ENCODE measurements at places on chromosomes 2 and 18.

DNA sequence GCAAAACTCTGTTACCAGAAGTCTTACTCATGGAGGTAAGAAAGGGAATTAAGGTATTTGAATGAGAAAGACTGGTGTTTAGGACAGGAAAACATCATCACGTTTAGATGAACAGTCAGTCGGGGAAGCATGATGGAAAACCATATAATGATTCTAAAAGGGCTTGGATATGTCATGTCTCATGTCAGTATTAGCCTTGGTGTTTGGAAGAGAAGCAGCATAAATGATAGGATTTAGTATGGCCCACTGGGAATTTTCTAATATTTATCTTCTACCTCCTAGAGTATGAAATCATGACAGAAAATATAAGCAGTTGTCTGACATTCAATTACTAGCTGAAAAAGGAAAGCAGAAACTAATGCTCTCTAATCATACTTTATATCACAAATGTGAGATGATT is 1643.6 kb upstream of the CELF4 start:
- DNase-seq = no peak

DNA sequence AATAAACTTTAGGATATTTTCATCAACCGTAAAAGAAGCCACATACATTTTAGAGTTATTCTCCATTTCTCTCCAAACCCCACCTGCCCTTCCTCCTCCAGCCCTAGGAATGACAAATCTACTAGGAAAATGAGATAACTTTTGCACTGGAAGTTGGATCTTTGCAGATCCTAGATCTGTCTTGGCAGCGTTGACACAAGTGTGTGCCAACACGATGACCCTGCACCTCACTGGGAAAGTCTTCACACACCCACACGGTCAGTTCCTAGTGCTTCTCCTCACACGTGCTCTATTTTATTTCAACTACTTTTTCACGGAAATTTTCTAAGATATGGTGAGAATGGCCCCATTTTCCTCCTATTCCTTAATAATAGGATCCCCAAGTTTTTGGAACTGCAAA is 14.1 kb upstream of the HPCAL1 start:
- DNase-seq = no peak

DNA sequence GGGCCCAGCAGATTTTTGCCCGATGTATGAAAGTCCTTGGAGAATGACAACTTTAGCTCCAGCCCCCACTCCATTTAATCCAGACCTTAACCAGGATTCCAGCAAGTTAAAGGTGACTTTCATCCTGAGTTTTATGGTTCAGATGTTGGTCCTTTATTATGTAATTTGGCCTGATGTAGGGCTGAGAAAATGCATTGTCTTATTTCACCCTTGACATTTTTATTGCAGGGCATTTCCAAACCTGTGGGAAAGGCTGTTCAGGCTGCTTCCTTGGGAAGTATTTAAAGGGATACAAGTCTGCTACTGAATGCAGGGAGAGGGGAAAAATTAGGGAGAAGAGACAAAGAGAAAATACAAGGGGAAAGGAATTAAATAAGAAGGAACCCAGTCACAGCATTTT is 48.8 kb downstream of the ASB1 start:
- no peak for DNase-seq

- DNase-seq = no peak
Measured at GRCh38 chr2:62309465-62310091, 113.7 kb downstream of the B3GNT2 start.

GRCh38 chr2:68103030-68103708 is 40.4 kb upstream of the C1D start:
- DNase-seq = no peak

GRCh38 chr2:171227066-171227782 is 66.5 kb upstream of the TLK1 start:
- no peak for DNase-seq

GRCh38 chr18:49709347-49709690 is 104.0 kb downstream of the ACAA2 start:
- DNase-seq = no peak

DNA sequence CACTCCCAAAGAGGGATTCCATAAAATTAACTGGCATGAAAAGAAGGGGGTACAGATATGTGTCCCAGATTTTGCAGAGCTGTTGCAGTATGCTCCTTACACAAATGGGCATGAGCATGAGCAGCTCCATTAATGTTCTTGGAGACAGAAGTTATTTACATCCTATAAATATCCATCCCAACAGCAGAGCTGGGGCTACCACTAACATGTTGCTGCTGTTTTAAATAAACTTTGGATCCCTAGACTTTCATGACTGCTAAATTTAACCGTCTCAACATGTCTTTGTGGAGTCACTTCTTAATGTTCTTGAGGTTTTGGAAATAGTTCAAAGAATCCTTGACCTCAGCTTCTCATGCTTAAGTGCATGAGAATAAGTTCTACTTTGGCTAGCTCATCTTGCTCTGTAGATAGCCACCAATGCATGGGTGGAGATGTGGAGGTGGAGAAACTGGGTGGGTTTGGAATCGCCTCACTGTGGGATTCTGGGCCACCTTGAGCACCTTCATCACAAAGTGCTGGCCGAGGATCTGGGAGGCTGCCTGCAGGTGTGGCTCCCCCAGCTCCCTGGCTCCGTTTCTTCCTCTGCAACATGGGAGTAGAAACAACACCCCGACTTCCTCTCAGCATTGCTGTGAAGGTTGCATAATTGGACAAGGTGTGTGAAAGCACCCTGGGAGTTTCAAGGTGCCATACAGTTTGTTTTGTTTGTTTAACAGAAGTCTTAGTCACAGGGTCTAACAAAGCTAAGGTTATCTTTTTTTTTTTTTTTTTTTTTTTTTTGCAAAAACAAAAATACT is 307.2 kb downstream of the MYCN start:
- DNase-seq = no peak

- no peak for DNase-seq
Measured at GRCh38 chr2:19674051-19675002, 227.5 kb downstream of the TTC32 start.

GRCh38 chr2:84931384-84931821 is 25.9 kb downstream of the TMSB10 start:
- DNase-seq = no peak

DNA sequence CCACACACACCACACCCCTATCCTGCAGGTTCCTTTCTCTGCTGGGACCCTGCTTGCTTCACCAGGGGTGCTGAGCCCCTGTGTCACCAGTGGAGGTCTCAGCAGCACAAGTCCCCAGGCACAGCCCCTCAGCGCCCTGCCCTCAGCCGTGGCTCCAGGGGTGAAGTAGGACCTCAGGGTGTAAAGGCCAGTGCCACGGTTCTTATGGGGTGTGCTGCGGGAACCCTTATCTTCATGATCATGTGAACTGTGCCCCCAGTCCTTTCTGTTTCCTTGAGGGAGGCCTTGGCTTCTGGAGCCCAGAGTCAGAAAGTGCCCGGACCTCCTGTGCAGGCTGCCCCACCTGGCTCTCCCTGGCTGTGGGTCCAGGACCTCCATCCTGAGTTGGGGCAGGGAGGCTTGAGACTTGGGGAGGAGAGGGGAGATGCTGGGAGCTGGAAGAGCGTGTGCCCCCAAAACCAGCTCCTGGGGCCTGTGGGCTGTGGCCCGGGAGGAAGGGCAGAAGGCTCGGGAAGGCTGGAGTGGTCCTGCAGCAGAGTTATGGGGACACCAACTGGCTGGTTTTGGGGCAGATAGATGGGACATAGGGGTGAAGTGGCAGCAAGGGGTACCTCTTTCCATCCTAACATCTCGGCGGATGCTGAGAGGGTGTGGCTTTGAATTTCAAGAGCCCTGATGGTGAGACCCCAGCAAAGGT is 20.2 kb upstream of the KLF11 start:
- DNase-seq = no peak

DNA sequence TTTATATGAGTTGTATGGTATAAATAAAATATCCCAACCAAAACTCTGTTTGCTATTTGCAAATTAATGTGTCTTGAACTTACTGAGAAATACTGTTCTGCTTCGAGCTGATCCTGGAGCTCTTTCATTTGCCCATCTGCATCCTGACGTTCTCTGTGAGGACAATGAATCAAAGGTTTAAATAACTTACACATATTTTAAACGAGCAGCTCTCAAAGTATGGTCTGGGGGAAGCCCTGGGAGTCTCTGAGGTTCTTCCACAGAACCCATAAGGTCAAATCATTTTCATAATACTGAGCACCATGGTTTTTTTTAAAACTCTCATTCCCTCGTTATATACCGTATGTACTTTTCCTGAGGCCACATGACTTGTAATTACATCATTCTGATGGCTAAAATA is 46.7 kb downstream of the SLC66A3 start:
- DNase-seq = no peak

DNA sequence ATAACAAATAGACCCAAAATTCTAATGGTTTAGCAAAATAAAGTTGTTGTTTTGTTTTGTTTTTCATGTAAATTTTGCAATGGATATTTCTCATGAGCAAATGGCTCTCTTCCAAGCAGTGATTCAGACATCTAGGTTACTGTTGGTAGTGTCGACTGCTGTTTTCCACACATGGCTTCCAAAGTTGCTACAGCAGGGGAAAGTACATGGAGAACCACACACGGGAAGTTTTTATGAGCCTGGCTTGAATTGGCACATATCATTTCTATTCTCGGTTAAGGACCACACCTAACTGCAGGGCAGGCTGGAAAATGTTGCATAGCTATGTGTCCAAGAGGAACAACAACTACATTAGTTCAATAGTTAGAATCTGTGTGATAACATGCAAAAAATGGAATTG is 262.1 kb downstream of the GALNT13 start:
- DNase-seq = no peak

- no peak for DNase-seq
Measured at GRCh38 chr18:22275706-22276333, 106.4 kb downstream of the GATA6 start.

- no peak for DNase-seq
Measured at GRCh38 chr2:40202798-40203400, 249.0 kb downstream of the SLC8A1 start.

DNA sequence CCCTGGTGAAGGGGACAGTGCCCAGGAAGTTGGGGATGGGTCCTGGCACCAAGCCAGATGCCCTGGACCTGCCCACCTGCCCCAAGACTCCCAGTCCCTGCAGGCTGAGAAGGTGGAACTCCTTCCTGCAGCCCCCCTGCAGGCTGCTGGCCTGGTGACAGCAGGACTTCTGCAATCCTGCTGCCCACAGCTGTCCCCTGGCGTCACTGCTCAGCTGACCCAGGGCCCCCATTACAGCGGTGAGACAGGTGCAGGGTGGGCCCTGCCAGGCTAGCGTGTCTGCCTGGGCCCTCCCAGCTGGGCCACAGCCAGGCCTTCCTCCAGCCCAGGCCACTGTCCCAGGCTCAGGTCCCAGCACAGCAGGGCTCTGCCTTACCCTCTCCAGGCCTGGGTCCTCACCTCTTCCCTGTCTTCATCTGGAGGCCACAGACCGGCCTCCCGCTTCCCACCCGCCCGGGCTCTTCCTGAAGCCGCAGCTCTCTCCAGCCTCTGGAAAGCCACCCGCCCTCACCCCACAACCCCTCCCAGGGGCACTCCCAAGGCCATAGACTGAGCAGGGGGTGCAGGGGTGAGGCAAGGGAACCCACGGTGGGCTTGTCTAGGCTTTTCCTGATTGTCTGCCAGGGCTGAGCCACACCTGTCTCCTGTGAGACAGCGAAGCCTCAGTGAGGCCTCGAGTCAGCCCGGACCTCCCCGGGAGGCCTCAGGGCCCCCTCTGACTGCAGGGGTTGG is 8.8 kb upstream of the ERFE start:
- DNase-seq = no peak

DNA sequence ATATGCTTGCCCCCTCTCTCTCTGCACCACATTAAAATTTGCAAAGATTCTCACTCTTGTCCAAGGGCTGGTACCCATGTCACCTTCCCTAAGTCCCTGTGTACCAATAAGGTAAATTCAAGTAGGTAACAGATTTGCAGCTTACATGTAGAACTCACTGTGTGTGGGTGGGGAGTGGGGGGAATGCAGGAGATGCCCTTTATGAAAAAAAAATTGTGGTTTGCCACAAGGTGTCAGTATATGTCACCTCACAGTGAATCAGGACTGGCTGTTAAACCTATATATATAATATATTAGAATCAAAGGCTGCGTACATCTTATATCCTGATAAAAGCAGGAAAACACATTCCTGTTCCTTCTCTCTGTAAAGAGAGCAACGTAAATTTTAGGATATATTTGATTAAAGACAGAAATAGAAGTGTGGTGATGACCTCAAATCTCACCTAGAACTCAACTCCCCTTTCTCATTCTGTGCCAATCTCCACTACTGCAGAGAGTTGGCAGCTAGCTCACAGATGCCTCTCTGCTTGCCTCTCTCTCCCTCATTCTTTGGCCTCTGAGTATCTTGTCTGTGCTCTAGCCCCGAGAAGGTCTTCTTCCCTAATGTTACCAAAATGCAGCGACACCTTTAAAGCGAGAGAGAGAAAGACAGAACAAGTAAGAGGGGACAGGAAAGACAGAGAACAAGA is 536 bp downstream of the XDH start:
- peak; percentile 21 for DNase-seq

GRCh38 chr18:56115071-56116015 is 523.0 kb downstream of the TXNL1 start:
- no peak for DNase-seq

GRCh38 chr2:122191331-122191730 is 435.9 kb downstream of the TSN start:
- DNase-seq = peak; percentile 83

DNA sequence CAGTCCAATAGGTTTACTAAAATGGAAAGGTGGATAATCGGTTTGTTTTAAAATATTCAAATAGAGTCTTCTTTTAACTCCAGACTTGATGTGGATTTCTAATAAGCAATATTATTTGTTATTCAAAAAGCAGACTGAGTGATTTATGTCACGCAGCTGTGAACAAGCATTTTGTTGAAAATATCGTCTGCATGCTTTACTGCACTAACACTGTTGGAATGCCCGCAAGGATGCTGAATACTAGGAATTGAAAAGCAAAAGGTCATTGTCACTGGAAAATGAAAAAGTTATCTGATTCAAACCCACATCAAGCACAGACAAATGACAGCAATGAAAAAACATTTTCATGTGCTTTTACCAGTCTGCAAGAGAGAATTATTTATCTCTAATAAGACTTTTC is 31.1 kb downstream of the CHN1 start:
- no peak for DNase-seq

DNA sequence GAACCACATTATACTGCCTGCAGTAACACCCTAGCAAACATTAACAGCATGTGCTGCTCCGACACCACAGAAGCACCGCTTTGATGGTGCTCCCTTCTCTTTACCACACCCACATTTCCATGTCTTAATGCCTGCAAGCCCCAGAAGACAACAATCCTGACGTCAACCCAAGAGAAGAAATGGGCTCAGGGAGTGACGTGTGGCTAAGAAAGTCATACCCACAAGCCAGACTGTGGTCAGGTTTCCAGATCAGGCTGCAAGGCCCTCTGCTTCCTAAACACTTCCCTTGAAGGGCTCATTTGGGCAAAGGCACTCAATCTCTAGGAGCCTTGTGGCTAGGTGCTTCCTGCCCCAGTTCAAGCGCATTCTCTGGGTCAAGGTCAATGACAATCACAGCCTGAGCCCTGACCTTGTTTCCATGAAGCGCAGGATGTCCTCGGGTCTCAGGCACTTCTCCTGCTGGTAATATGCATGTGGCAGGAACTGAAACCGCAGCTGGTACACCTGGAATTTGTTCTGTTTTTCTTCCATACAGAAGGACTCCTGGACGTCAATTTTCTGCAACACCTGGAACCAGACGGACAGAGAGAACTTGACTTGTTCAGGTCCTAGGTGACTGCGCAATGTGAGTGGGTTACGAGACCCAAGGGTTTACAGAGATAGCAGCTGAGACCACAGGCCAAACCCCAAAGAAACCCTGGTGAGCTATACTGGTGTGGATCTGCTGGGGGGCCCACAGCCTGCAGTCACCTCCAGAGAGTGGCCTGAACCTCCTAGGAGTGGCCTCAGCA is 67.2 kb downstream of the POLR1A start:
- DNase-seq = peak; percentile 5

GRCh38 chr2:32976409-32977063 is 29.8 kb downstream of the LTBP1 start:
- no peak for DNase-seq

- no peak for DNase-seq
Measured at GRCh38 chr2:143730953-143731260, 601.7 kb downstream of the ARHGAP15 start.

Measured in OCI-M1 (cell line).